ENCODE measurements at places on chromosomes 4 and X.
A peak's percentile ranks its signal among the peaks of the same experiment; 100 is the strongest.

- no peak for DNase-seq
These were observed 74.4 kb downstream of the ENOX2 start for GRCh38 chrX:130828641-130829040.

- no peak for DNase-seq
These were observed 118.1 kb upstream of the TLR3 start for GRCh38 chr4:185950891-185951290.

- no peak for DNase-seq
These were observed 109.7 kb downstream of the PDLIM5 start for GRCh38 chr4:94561249-94562024.

DNA sequence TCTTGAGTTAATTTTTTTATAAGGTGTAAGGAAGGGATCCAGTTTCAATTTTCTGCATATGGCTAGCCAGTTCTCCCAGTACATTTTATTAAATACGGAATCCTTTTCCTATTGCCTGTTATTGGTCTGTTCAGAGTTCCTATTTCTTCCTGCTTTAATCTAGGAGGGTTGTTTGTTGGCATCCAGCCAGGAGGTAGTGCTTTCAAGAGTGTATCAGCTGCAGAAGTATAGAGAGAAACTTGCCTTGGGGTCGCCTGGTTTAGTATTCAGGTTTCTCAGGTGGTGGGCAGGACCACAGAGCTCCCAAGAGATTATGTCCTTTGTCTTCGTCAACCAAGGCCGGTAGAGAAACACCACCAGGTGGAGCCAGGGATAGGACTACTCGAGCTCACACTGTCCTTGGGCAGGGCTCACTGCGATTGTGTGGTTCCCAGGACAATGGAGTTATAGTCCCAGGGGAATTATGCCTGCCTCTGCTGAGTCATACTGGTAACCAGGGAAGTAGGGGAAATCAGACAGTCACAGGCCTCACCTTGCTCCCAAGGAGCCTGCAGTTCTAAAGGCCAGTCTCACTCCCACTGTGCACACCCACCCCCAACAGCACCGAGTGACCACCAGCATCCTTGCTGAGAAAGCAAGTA is 168.1 kb downstream of the VSIG4 start:
- DNase-seq: no peak

- no peak for DNase-seq
These were observed 39.8 kb downstream of the XIAP start for GRCh38 chrX:123899701-123900100.

DNA sequence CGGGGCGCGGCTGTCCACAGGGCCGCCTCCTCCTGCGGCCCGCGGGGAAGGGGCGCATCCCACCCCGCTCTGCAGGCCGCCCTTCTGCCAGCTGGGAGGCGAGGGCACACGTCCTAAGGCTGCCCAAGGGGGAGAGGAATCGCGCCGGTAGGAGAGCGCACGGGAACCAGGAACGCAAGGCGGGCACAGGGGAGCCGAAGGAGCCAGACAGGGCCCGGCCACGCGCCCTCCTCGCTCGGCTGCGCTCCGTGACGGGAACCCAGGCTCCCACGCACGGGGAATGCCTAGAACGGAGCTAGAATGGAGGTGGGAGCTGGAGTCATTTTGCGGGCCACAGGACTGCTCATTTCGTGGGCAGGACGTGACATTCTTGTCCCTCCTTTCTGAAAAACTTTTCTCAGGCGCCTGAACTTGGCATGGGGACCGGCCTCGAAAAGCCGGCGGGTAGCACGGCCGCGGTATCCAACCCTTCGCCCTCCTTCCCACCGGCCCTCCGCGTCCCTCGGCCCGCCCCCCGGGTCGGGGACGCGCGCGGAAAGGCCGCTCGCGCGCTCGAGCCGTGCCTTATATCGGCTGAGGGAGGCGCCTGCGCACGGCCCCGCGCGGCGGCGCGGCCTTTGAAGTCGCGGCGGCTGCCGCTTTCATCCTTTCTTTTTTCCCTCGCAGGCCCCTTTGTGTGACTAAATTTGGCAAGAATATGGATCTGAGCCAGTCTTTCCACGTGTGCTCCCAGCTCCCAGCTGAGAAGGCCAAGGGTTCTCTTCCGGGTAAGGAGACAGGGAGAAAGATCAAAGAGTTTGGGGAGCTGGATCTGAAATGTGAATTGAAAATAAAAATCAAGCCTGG is 4.2 kb upstream of the LEF1 start:
- DNase-seq: no peak

- DNase-seq: peak; percentile 98
These were observed at the start of gene EDA for GRCh38 chrX:69615779-69616456. EDA (plus strand) TSS chrX:69616113.

DNA sequence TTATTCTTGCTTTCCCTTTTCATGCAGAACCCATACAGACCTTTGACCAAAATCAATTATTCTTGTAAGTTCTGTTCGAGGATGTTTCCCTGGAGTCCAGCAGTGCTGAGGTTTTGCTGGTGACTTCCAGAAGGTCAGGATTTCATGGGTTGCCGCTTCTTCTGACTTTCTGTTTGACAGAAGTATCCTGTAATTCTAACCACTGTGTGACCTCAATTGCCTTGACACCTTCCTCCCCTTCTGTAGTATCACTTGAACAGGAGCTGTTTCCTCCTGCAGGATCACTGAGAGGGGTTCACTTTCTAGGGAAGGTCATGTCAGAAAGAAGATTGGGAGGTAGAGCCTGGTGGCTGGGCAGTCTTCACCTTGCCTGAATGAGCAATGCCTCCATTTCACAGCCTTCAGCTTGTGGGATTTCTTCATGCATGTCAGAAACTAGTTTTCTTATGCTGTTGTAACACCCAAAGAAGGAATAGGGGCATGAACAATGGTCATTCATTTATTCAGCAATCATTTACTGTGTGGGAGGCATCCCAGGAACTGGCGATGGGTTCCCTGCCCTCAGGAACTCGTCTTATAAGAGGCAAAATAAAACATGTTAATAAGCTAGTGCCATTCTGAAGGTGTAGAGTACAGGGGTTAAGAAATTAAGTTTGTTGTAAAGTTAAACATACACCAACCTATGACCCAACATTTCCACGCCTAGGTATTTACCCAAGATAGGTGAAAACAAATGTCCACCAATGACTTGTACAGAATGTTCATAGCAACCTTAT is 205.9 kb downstream of the SOWAHB start:
- no peak for DNase-seq

DNA sequence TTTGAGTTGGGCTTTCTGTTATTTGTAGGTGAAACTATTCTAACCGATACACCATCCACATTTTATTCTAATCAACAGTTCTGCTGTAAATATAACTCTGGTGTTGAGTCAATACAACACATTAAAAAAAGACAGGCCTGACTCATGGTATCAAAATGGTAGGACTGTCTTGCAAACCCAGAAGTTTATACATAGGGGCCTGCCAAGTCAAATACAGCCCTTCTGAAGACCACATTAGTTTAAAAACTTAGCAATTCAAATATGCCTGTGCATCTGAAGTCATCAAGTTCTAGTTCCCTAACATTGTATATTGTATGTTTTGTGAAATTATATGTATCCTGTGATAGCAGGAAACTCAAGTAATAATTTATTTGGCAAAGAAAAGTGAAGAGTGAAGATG is 24.4 kb upstream of the PDE5A start:
- DNase-seq: no peak

DNA sequence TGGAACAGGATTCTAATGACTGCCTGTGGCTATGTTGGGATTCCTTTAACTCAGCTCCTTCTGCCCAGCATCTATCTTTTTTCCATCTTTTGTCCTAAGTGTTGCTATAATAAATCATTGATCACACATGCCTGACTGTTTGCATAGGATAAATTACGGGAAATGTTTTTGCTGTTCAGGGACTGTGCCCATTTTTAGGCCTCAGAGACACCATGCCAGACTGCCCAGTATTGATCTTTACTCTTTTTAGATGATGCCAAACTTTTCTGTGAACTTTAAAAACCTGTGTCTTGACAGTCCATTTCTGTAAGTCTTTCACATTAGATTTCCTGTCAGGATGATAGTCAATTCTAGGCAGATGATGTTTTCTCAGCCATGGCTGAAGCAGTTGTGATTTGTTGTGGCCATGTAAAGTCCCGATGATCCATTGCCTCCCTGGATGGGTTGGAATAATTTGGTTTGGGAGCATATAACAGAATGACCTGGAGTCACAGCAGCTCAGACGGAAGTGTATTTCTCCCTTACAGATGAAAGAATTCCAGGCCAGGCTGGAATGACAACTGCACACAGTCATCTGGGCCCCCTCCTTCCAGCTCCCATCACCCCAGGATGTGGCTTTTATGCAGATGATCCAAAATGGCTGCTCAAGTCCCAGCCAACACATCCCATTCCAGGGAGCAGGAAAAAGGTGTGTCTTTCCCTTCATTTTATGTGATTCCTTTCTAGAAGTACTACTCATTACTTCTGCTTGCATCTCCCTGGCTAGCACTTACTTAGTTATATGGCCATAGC is 3.4 kb downstream of the HTT-AS start:
- DNase-seq: no peak

- DNase-seq: no peak
These were observed 907.1 kb downstream of the FSTL5 start for GRCh38 chr4:161256716-161257115.

DNA sequence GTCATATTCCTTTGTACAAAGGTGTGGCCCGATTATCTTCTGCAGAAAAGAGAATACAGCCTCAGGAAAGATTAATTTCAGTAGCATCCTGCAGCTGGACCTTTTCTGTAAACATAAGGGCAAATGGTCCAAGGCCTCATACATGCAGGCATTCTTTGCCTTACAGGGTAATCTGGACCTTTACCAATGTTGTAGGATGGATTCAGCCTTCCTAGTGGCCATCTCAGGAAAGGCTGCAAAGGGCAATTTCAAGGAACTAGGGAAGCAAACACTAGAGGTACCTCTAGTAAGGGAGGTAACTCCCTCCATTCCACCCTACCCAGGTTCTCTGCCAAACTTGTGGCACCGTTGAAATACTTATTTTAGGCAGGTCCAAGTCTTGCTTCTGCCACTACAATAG is 43.0 kb downstream of the UGT2B28 start:
- DNase-seq: no peak

DNA sequence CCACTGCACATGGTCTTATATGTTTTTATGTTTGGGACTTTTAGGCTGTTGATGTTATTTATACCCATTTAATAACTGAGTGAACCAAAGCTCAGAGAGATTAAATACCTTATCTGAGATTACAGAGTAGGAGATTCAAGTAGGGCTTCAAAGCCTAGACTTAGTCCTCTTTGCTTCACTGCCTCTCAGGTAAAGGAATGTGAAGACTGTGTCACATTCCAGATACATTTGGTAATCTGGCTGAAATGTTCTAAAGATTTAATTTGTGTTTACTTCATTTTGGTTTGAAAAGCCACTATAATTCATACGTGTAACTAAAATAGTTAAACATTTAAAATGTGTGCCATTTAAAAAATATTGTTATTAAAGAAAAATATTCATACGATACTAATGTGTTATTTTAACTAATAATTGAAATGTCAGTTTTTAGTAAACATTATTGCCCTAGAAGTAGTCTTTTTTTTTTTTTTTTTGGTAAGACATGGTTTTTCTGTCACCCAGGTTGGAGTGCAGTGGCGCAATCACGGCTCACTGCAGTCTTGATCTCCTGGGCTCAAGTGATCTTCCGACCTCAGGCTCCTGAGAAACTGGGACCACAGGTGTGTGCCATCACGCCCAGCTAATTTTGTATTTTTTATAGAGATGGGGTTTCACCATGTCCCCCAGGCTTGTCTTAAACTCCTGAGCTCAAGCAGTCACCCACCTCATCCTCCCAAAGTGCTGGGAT is 54.3 kb downstream of the WWC2 start:
- no peak for DNase-seq

DNA sequence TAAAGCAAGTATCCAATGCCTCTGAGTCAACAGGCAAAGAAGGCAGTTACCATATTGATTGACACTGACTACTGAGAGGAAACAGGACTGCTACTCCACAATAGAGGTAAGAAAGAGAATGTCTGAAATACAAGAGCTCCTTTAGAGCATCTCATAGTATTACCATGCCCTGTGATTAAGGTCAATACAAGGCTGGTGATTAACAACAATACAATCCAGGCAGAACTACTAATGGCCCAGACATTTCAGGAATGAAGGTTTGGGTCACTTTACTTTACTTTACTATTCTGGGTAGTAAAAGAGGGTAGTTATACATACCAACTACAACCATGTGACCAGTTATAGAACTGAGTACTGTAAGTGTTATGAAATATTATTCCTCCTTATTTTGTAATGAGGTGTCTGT is 44.5 kb downstream of the BRWD3 start:
- no peak for DNase-seq

- DNase-seq: no peak
These were observed 36.9 kb downstream of the NBDY start for GRCh38 chrX:56765811-56766553.

- DNase-seq: no peak
These were observed 39.5 kb downstream of the KANTR start for GRCh38 chrX:53133400-53133799.

DNA sequence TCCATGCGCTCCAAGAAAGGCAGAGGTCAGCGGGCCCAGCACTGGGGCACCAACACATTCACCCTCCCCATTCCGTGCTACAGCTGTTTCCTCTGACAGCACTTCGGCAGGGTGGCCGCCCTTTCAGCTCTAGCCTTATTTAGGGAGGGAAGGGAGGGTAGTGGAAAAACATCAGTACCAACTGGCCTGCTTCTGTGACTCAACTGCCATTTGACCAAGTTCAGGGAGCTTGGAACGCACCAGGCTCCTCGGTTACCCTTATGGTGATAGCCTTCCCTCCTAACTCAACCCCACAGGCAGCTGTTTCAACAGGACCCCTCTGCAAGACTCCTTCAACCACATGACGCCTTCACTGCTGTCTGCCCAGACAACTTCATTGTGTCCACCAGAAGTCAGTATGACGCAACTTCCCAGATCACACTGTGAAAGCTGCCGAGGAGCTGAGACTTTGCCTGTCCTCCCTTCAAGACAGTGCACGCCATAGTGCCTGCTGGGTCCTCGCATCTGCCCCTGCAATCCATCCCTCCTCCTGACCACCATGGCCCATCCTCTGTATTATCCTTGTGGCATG is 132.2 kb downstream of the AFAP1 start:
- DNase-seq: no peak

GRCh38 chr4:84751707-84752106 is 168.8 kb downstream of the CDS1 start:
- no peak for DNase-seq

- DNase-seq: no peak
These were observed 97.3 kb upstream of the ATP6AP2 start for GRCh38 chrX:40483502-40483901.

GRCh38 chrX:7247346-7247745 is 99.4 kb upstream of the PUDP start:
- no peak for DNase-seq

GRCh38 chr4:15948826-15949225 is 10.3 kb upstream of the FGFBP1 start:
- DNase-seq: no peak

- DNase-seq: no peak
These were observed 24.6 kb downstream of the ARHGAP24 start for GRCh38 chr4:85499573-85499972.

GRCh38 chrX:96984538-96984937 is 100.8 kb downstream of the RPA4 start:
- DNase-seq: no peak

- DNase-seq: no peak
These were observed 285.6 kb upstream of the CPEB2 start for GRCh38 chr4:14716691-14717090.
